Hepatocyte (in vitro differentiated cells): ENCODE measurements at places on chromosomes 7 and 10. TPM values are rescaled to one million over a fixed set of nuclear protein-coding genes. Genes with fewer than 3 reads are reported as not detected.

- no peak overlapping the region for H3K27ac ChIP-seq
- no peak for DNase-seq
- H3K36me3 ChIP-seq, result no peaks in the 10 kb centered on the region
- no peaks in the 10 kb centered on the region for H3K4me1 ChIP-seq
These were observed 72.5 kb upstream of the IGFBP3 start for GRCh38 chr7:45993621-45994020.

AGR2 gene
- polyA plus RNA-seq, result 173 and 183 TPM in 2 replicates

CHAT gene
- 0.88 TPM in 1 of 2 replicates, not detected in the other for polyA plus RNA-seq

KLF14 gene
- polyA plus RNA-seq, result 0.16 and 0.46 TPM in 2 replicates

- no peaks in the 10 kb centered on the region for H3K36me3 ChIP-seq
- peaks cover 14% of the 10 kb centered on the region for H3K4me1 ChIP-seq
- no peak for DNase-seq
- no peaks in the 10 kb centered on the region for H3K27me3 ChIP-seq
These were observed 16.8 kb downstream of the SLC18A2 start for GRCh38 chr10:117257721-117258120.
